Stimulated activated CD8-positive, alpha-beta memory T cell treated with anti-CD3 and anti-CD28 coated beads, Interleukin-4, amount 100 ng/mL, for 4 hours (primary cell): ENCODE measurements at places on chromosomes 11 and 22.

GRCh38 chr11:121839781-121840180 lies 276.2 kb downstream of the BLID start:
- DNase-seq = no peak

- DNase-seq = no peak
Measured at GRCh38 chr11:17000987-17001386, 13.2 kb downstream of the PLEKHA7 start.

- DNase-seq = no peak
Measured at GRCh38 chr11:12602421-12602820, 71.8 kb upstream of the TEAD1 start.

DNA sequence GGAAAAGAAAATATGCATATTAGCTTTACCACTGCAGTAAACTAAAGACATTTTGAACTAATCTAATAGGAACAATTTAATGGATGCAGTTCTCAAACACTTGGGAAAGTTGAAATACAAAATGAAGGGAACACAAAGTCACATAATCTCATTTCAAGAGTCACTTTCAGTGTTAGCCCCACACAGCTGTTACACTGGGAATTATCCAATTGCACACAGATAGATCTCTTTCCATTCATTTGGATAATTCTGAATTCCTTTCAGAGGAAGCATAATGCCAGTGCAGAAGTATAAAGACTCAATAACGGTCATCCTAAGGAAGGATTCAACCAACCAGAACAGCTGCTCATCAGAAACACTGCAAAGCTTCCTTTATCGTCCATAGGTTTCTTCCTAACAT lies 173.3 kb downstream of the GRIA4 start:
- no peak for DNase-seq

DNA sequence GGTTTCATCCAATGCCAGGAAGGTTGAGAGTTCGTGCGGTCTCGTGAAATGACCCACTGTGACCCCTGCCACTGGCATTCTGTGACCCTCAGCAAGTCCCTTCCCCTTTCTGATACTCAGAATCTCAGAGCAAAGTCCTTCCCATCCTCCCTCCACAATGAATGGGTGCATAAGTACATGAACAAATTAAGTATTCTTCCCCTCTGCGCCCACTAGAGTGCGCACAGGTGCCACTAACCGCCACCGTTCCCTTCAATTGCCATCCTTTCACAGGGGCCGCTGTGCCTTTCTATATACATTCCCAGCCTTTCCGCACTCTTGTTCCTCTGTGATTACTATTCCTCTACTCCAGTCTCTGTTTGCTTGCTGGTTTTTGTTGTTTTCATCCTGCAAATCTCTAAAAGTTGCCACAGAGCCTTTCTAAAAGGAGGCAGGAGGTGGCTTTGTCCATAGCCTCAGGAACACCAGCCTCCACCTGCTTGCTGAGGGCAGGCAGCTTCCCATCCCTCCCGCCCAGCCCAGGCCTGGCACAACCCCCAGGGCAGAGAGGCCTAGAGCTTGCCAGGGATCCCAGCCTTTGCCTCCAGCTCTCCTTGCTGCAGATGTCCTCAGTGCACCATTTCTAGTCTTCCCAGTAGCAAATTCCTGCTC lies 6.7 kb upstream of the AP1B1 start:
- peak; percentile 46 for DNase-seq

DNA sequence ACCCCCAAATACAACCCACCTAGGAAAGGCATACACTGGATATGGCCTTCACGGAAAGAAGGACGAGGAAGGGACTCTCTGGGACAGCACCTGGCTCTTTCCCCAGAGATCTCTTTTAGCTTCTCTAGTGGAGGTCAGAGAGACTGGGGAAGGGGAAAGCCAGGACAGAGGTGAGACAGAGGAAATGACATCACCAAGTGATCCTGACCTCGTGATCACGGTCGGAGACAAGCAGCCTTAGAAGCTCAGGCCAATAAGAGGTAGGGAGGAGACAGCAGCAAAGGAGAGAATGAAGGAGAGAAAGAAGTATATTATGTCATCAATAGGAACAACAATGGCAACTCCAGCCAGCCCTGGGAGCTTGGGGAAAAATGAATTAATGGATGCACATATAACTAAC lies 15.4 kb upstream of the TMPRSS13 start:
- DNase-seq = no peak

- no peak for DNase-seq
Measured at GRCh38 chr22:30909306-30909705, 59.3 kb downstream of the MORC2 start.

DNA sequence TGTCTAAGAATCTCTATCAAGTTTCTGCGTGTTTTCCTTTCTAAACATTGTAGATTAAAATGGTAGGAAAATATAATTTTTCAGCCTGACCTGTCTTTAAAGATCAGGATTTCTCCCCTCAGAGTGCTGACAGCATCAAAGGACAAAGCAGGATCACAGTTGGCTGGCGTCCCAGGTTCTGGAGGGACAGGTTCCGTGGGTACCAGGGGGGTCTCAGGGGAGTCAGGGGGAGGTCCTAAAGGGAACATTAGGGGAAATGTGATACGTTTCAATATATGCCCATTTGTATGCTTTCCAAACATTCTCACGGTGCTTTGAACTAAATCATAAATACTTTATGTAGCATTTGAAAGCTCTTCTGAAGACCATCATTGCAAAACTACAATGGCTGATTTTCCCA lies 3.4 kb downstream of the MMP3 start:
- no peak for DNase-seq

GRCh38 chr11:86919557-86920210 lies 35.5 kb downstream of the FZD4 start:
- DNase-seq = no peak

DNA sequence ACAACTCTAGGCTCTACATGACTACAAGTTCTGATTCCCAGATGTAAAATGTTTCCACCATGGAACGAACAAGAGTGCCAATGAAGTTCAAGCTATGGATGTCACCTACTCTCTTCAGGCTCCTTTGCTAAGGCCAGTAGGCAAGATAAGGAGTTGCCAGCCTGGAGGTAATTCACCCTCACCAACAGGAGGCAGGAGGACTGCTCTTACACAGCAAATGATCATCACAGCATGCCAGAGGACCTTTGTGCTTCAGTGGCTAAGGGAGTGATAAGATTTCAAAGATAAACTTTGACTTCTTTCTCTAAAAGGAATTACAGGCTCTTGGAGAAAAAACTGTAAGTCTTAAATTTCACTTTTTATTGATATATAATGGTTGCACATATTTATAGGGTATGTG lies 54.1 kb upstream of the SLC36A4 start:
- no peak for DNase-seq

DNA sequence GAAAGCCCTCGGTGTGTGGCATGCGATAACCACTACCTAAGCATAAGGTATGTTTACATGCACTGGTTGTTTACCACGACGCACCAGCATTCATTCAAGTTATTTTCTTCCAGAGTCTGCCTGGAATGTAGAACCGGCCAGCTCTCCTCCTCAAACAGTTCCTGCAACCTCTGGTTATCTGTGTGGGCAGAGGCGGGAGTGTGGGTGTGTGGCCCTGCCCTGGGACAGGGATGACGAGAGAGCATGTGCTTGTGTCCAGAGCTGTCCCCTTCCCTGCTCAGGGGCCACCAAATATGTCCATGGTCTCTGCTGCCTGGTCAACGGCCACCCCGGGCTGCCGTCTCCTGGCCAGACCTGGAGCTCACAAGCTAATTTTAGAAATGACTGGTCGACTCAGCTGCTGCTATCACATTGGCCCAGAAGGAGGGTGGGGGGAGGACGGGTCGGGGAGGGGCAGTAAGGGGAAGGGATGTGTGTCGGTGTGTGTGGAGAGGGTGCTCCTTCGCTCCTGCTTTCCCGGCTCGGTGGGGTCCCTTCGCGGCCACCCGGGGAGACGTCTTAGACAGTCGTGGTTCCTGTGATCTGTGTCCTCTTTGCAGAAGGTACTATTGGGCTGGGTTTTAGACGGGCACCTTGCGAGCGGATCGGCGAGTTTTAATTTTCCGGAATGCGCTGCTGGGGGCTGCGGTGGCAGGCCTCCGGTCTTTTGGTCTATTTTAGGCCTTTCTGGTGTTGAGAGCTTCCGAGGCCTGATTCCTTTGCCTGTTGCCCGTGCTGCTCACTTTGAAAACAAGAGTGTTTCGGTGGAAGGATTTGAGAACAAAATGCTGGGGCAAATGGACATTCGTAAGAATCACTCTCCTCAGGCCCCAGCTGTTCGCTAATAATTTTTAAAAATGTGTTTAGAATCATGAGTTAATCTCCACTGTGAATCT lies at the start of gene MYO18B:
TSS of gene MYO18B (plus strand) at position 497 of the 935 bp plus-strand sequence. CDS start 18,905 bp downstream, outside the sequence.
- no peak for DNase-seq

GRCh38 chr22:47690166-47690565 lies 927.7 kb downstream of the TBC1D22A start:
- no peak for DNase-seq

- DNase-seq = no peak
Measured at GRCh38 chr11:134366254-134366653, 34.5 kb downstream of the GLB1L2 start.

GRCh38 chr22:37994049-37994448 lies 9.7 kb upstream of the SOX10 start:
- DNase-seq = peak; percentile 4
